Urothelium cell line (cell line): ENCODE measurements at places on chromosomes 12 and 14.

DNA sequence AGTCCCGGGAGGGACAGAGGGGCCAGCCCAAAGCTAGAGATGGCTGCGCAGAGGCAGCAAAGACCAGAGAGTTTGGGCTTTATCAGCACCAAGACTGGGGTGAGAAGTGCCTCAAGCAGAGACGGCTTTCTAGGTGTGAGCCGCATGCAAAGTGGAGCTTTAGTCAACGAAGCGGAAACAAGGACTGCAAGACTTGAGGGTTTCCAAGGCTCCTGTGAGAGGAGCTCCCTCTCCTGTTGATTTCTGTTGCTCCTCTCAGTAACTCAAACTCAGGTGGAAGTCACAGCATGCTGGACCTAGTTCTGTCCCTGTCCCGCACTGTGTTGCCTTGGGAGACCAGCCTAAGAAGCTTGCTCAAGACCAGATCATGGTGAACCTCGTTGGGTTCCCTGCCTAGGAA, 327.8 kb downstream of the MED13L start:
- no peak for DNase-seq

- DNase-seq: no peak
These were observed 13.8 kb upstream of the TMTC2 start for GRCh38 chr12:82672811-82673495.

GRCh38 chr12:42128327-42128726, 16.3 kb downstream of the GXYLT1 start:
- peak; percentile 11 for DNase-seq

DNA sequence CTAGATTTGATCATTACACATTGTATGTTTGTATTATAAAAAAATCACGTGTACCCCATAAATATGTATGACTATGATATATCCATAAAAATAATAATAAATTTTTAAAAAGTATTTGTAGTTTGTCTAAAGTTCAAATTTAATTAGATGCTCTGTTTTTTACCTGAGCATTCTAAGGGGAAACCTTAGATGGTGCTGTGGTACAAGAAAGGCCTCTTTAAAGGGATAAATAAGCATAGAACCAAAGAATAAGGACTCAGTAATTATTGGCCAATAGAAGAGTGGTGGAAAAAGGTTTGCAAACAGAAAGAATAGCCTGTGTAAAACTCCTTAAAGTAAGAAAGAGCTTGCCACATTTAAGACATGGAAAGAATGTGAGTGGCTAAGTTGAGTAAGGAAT, 580.1 kb upstream of the SEL1L start:
- no peak for DNase-seq

GRCh38 chr12:4286228-4286627, 12.7 kb downstream of the CCND2 start:
- no peak for DNase-seq

- no peak for DNase-seq
These were observed 32.3 kb downstream of the MED13L start for GRCh38 chr12:116245189-116245588.
